ENCODE measurements at places on chromosomes 4 and X. TPM values are rescaled to one million over a fixed set of nuclear protein-coding genes. Genes with fewer than 3 reads are reported as not detected.

GRCh38 chrX:126393284-126393683, 159.3 kb downstream of the DCAF12L1 start:
- DNase-seq = no peak

DNA sequence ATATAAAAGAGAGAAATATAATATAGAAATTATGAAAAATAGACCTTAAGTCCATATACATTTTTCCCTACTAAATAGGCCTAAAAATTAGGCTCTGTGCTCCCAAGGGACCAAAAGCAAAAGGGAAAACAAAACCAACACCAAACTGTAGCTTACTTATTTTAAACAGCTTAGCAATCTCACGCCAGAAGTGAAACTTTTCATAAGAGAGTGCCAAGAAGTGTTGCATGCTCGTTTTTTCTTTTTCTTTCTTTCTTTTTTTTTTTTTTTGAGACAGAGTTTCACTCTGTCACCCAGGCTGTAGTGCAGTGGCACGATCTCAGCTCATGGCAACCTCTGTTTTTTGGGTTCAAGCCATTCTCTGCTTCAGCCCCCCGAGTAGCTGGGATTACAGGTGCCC, 250.4 kb downstream of the TMA16 start:
- no peak for DNase-seq

- DNase-seq = peak; percentile 71
These were observed 2.1 kb downstream of the GAB3 start for GRCh38 chrX:154748712-154749339.

DNA sequence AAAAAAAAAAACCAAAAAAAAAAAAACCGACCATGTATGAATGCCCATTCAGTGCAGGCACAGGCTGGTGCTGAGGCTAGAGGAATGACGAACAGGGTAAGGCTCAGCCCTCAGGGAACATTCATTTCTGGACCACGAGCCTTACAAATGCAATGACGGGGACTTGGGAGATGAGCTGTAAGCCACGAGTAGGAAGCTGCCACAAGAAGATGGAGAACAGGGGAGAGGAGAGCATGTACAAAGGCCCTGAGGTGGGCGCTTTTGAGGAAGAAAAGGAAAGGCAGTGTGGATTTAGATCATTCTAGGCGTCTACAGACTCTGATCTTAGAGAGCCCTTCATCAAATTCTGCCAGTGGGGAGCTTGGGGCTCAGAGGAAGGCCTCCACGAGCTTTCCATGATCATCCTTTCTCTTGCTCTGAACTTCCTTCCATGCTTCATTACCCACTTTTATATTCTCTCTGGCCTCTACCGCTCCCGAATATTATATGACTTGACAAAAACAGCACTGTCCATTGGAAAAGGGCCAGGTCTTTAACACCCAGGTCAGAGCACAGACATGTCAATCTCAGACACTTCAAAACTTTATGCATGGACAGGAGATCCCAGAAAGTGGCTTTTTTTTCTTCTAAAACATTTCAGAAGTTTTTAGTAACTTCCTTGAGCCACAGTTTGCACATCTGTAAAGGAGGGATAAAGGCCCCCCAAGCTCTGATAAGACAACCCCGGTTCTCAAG, 3.3 kb upstream of the ZNF518B start:
- DNase-seq = no peak

DNA sequence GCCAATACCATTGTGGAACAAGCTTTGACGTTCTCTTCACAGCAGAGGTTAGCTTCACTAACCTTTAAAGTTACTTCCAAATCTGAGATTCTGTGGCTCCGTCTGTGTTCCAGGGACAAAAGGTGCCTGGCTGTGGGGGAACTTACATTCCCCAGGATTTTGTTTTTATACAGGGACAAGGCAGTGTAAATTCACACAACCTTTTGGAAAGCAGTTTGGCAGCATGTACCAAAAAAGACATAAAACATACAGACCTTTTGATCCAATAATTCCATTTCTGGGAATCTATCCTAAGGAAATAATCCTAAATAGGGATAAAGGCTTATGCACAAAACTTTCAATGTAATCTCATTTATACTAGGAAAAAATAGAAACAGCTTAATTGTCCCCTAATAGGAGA, 8.9 kb upstream of the C1QTNF7 start:
- DNase-seq = no peak

Gene TEX13B
- not detected for polyA plus RNA-seq

Measured in sigmoid colon (tissue), 7 donors.